ENCODE measurements at places on chromosomes 4 and X.

GRCh38 chrX:7704205-7704604 is 138.8 kb upstream of the VCX start:
- no peak for DNase-seq

GRCh38 chrX:150569155-150569477 is 695 bp downstream of the MTM1 start:
- no peak for DNase-seq

GRCh38 chr4:171007618-171008390 is 805.4 kb upstream of the GALNTL6 start:
- DNase-seq = no peak

GRCh38 chr4:23279377-23279986 is 586.7 kb downstream of the GBA3 start:
- DNase-seq = no peak

- DNase-seq = no peak
Measured at GRCh38 chr4:26052663-26053541, 138.9 kb downstream of the SMIM20 start.

- no peak for DNase-seq
Measured at GRCh38 chr4:182019148-182019652, 224.0 kb upstream of the TENM3 start.

DNA sequence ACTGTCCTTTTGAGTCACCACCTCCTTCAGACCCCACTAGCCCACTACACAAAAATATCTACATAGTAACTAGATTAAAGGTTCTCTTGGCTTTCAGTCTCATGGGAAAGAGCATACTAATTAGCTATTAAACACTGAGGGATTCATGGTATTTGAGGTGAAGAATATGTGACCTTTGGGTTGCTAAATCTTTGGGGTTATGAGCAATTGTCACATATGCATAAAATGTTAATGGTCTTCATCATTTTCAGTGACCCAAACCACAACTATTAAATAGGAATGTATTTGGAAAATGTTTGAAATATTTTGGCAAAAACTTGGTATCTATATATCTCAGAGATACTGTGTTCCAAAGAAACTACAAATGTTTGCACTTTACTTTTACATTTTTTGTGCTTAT is 365.1 kb downstream of the MAGEB5 start:
- DNase-seq = no peak

DNA sequence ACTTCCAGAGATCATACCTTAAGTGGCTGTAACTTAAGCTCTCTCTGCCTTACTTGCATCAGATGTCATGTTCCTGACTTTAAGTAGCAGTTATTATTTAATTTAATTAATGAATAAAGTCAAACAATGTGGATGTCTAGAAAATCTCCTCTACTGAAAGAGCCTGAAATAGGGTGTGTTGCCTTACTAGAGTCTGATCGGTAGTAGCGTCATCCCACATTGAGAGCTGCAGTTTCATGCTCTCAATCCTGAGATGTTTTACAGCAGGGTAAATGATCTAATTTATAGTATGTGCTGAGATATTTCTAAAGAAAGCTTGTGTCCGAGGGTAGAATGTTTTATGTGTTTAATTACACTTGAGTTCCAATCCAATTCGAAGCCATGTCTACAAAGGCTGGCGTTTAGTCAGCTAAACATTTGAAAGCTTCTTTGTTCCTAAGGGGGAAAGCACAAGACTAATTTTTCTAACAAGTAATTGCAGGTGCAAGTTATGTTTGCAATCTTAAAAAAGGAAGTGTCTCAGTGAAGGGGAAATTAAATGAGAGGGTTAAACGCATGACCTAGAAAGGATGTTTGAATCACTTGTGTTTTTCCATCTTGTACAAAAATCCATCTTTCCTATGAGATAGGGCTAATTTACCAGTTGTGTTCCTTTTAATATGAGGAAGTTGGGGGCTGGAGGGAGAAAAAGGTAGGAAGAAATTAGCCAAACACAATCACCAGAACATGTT is 391.0 kb upstream of the MAGEB2 start:
- DNase-seq = no peak

DNA sequence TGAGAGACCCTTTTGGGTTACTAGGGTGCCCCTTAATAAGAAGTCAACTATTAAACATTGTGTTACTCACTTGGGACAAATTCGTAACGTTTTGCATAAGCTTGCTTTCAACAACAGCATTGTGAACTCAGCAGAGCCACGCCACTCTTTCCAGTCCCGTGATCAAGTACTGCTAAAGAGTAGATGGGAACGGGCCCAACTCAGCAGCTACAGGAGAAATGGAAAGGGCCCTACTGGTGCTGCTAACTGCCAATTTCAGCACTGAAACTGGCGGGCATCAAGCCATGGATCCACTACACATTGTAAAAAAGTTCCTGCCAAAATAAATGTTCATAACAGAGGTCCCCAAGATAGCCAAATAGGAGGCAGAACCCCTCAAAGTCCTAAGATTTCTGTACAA is 19.0 kb upstream of the DHX15 start:
- DNase-seq = no peak

- DNase-seq = no peak
Measured at GRCh38 chrX:40062525-40063155, 35.1 kb downstream of the BCOR start.

DNA sequence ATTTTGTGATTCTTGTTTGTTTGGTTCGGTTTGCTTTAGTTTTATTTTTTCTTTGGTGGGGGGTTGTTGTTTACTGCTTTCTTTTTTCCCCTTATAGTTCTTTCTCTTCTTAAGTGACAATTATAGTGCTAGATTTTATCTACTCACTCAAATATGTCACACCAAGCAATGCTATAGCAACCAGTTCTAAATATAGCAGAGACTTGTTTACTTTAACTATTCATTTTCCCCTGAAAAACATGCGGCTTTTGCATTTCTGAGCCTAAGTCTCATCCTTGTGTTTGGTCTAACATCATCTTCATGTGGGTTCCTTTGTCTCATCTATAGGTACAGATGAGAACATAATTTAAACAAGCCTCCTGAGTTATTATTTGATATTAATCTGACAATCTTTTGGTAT is 676.6 kb downstream of the FAT4 start:
- DNase-seq = no peak

DNA sequence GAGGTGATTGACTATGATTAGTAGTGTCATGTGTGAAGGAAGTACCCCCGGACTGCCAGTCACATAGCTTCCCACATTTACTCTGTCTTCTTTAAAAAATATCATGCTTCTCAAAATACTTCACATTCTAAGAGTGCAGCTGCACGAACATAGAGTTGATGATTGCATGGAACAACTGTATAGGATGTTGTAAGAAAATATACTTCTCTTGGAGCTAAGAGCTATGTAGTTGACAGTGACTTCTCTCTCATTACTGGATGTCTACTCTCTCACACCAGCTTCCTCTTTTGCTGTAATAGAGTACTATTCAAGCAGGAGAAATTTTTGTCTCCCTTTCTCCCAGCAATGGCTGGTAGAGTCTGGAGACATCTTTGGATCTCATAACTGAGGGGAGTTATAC is 99.4 kb upstream of the PUDP start:
- DNase-seq = no peak

DNA sequence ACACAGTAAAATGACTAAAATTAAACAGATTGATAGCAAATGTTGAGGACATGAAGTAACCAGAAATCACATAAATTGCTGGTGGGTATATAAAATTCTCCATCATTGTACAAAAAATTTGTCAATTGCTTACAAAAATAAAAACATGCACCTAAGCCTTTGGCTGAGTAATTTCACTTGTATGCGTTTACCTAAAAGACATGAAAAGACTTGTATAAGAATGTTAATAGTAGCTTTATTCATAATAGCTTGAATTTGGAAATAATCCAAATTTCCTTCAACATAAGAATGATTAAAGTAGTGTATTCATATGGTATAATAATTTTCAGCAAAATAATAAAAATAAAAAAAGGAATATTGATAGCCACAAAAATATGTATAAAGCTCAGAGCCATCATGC is 37.7 kb downstream of the PDHA2 start:
- DNase-seq = no peak

All from activated CD4-positive, CD25-positive, alpha-beta regulatory T cell treated with anti-CD3 and anti-CD28 coated beads, Interleukin-2, amount 50 U/mL, for 72 hours (primary cell).